ENCODE measurements at places on chromosomes 4 and X. TPM values are rescaled to one million over a fixed set of nuclear protein-coding genes. Genes with fewer than 3 reads are reported as not detected.

DNA sequence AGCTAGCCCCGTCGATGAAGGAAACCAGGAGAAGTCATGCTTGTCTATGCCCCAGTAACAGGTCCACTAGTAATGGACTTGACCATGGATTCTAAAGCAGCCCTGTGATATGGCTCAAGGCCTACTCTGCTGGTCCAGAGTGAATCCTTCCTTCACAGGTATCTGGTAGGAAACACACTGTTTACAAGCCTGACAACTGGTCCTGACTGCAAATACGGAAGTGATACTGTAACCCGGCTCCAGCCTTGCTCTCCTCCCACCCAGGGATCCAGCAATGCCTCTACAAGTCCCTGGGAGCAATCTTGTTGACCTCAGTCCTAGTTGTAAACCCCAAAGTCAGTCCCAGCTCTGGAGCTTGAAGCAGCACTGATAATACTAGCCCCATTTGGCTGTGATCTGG lies 239.2 kb upstream of the GRID2 start:
- no peak for DNase-seq

DIPK2B gene
- not detected for total RNA-seq

RIBC1 gene
- total RNA-seq = 0.94 TPM

DNA sequence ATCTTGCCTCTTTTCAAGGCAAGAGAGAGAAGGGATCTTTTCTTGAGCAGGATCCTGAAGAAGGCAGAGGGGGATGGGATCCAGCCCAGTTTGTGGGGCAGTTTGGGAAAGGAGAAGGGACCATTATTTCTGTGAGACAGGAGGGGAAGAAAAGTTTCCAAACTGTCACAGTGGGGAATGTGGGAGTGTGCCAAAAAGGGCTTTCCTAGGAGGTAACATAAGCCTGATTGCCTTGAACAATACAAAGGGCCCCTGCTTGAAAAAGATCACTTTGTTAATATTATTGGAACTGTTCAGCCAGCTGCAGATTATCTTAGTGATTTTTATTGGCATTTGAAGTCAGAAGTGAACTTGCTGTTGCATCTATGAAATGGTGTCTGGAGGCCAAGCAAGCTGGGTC lies 55.2 kb downstream of the MTM1 start:
- DNase-seq = no peak

Data from M059J (cell line).